ENCODE measurements at places on chromosomes 12 and 14. TPM values are rescaled to one million over a fixed set of nuclear protein-coding genes. Genes with fewer than 3 reads are reported as not detected.

CLBA1 gene
- 3.3 TPM for total RNA-seq

MANSC4 gene
- total RNA-seq = not detected

CNTN1 gene
- total RNA-seq = not detected

GCN1 gene
- total RNA-seq = 200 TPM

AKAP3 gene
- 0.92 TPM for total RNA-seq

HOXC6 gene
- total RNA-seq = not detected

LHX5 gene
- not detected for total RNA-seq

CCDC88C gene
- total RNA-seq = 60.2 TPM

MSI1 gene
- total RNA-seq = 0.16 TPM

ZDHHC22 gene
- not detected for total RNA-seq

SMOC1 gene
- total RNA-seq = not detected

TSHR gene
- total RNA-seq = 0.47 TPM

Measured in activated T-cell treated with anti-CD3 and anti-CD28 coated beads, Interleukin-2, amount 50 U/mL, for 4 hours (primary cell).